ENCODE measurements at places on chromosomes 2 and 18. TPM values are rescaled to one million over a fixed set of nuclear protein-coding genes. Genes with fewer than 3 reads are reported as not detected.

The SEPTIN10 gene
- total RNA-seq, result 83.8 TPM

The CFC1 gene
- total RNA-seq, result 0.55 TPM

The NEU2 gene
- total RNA-seq, result not detected

The DSEL gene
- 32.9 TPM for total RNA-seq

The FMNL2 gene
- total RNA-seq, result 73.3 TPM

The EFR3B gene
- 32.6 TPM for total RNA-seq

The TMEM17 gene
- total RNA-seq, result 6.0 TPM

The COL6A3 gene
- 291 TPM for total RNA-seq

The GKN2 gene
- not detected for total RNA-seq

The MARCHF4 gene
- total RNA-seq, result 2.9 TPM

The DNAH7 gene
- total RNA-seq, result 6.1 TPM

The PROKR1 gene
- 3.1 TPM for total RNA-seq
